ENCODE measurements at places on chromosomes 3 and 15.

DNA sequence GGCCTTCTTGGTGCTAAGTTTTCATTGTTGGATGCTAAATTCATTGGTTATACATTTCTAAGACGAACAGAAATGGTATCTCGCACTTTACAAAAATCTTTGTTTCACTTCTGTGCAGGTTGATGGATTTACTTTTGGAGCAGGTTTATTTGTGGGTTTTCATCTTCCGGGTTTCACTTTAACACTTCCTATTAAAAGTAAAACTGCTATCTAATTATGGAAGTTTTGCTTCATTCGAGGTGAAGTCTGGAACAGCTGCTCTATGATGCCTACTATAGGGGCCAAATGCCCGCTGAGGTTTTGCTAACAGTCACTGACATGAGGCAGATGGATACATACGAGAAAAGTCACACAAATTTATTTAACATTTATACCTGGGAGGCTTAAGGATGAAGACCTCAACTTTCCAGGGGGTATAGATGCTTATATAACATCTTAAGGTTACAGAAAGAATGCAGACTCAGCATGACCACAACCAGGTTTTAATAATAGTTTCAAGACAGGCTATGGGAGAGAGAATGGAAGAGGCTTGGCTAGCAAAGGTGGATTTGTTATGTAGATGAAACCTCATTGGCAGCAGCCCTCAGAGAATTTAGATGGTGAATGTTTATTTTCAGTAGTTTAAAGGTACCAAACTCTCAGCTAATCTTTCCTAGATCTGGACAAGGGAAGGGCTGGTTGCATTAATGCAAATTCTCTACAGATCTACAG is 54.2 kb downstream of the OSTN start:
- H3K36me3 ChIP-seq = no peaks in the 10 kb centered on the region
- H3K4me1 ChIP-seq = peaks cover 3% of the 10 kb centered on the region
- DNase-seq = no peak

- H3K27me3 ChIP-seq = no peaks in the 10 kb centered on the region
- no peaks in the 10 kb centered on the region for H3K36me3 ChIP-seq
- no peak overlapping the region for H3K27ac ChIP-seq
Measured at GRCh38 chr3:115958526-115958925, 335.2 kb downstream of the GAP43 start.

- no peaks in the 10 kb centered on the region for H3K36me3 ChIP-seq
- H3K27ac ChIP-seq = no peak overlapping the region
- H3K27me3 ChIP-seq = no peaks in the 10 kb centered on the region
- peaks cover 4% of the 10 kb centered on the region for H3K4me1 ChIP-seq
- peak; percentile 75 for DNase-seq
- no peak overlapping the region for H3K4me3 ChIP-seq
Measured at GRCh38 chr3:54951405-54951804, 23.5 kb upstream of the LRTM1 start.

- H3K27me3 ChIP-seq = no peaks in the 10 kb centered on the region
- H3K27ac ChIP-seq = no peak overlapping the region
- H3K36me3 ChIP-seq = no peaks in the 10 kb centered on the region
- H3K4me1 ChIP-seq = peaks cover 28% of the 10 kb centered on the region
- DNase-seq = no peak
Measured at GRCh38 chr15:70289191-70289955, 191.7 kb upstream of the TLE3 start.

- H3K4me1 ChIP-seq = no peaks in the 10 kb centered on the region
- no peak overlapping the region for H3K27ac ChIP-seq
- H3K36me3 ChIP-seq = no peaks in the 10 kb centered on the region
- DNase-seq = no peak
- no peaks in the 10 kb centered on the region for H3K27me3 ChIP-seq
- no peak overlapping the region for H3K4me3 ChIP-seq
Measured at GRCh38 chr3:128714887-128715491, 11.0 kb upstream of the RAB7A start.

All from heart right ventricle (tissue), 16 donors.